ENCODE measurements at places on chromosomes 2 and 18. TPM values are rescaled to one million over a fixed set of nuclear protein-coding genes. Genes with fewer than 3 reads are reported as not detected.

DNA sequence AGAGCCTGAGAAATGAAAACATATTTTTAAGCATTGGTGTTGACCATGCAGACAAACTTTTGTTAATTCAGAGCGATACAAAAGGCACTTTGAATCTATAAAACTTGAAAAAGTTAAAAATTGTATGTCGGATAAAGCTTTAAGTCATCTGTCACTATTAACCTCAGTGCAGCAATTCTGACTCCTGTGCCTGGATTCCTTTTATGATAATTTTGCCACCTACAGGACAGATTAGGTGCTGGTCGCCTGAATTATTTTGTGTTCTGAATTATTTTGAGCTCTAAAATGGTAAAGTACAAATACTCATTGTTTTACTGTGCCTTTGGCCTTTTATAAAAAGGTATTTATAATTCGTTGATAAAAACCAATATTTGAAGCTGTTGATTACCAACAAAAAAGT is 19.4 kb upstream of the RNF138 start:
- H3K36me3 ChIP-seq: peaks cover 4% of the 10 kb centered on the region
- H3K4me1 ChIP-seq: no peaks in the 10 kb centered on the region
- H3K27me3 ChIP-seq: no peaks in the 10 kb centered on the region
- DNase-seq: no peak
- no peak overlapping the region for H3K4me3 ChIP-seq
- no peak overlapping the region for H3K27ac ChIP-seq

Gene CCNT2
- total RNA-seq: 38.1 TPM

- H3K27me3 ChIP-seq: no peaks in the 10 kb centered on the region
- no peaks in the 10 kb centered on the region for H3K36me3 ChIP-seq
- H3K4me3 ChIP-seq: peak overlapping the region; percentile 40
- no peak for DNase-seq
- peak overlapping the region; percentile 80 for H3K27ac ChIP-seq
These were observed 50.6 kb downstream of the PARD6G start for GRCh38 chr18:80196528-80197320.

- H3K36me3 ChIP-seq: no peaks in the 10 kb centered on the region
- no peak for DNase-seq
- peaks cover 6% of the 10 kb centered on the region for H3K4me1 ChIP-seq
- H3K27ac ChIP-seq: 0 out of 2 replicates have a peak overlapping the region, but pooled peaks have one; percentile 36
These were observed 27.0 kb downstream of the GCA start for GRCh38 chr2:162370931-162371330.

GRCh38 chr2:188091220-188091619 is 200.5 kb upstream of the GULP1 start:
- peaks cover 10% of the 10 kb centered on the region for H3K36me3 ChIP-seq
- H3K27me3 ChIP-seq: no peaks in the 10 kb centered on the region
- DNase-seq: no peak
- H3K27ac ChIP-seq: no peak overlapping the region

Gene AKAIN1
- not detected for total RNA-seq

Gene ALLC
- total RNA-seq: not detected

- H3K36me3 ChIP-seq: no peaks in the 10 kb centered on the region
- H3K4me3 ChIP-seq: no peak overlapping the region
- no peak for DNase-seq
- H3K27me3 ChIP-seq: no peaks in the 10 kb centered on the region
- H3K27ac ChIP-seq: no peak overlapping the region
- peaks cover 13% of the 10 kb centered on the region for H3K4me1 ChIP-seq
These were observed 519.7 kb downstream of the PLCL1 start for GRCh38 chr2:198324071-198324470.

- no peaks in the 10 kb centered on the region for H3K36me3 ChIP-seq
- peaks cover 3% of the 10 kb centered on the region for H3K27me3 ChIP-seq
- no peak overlapping the region for H3K4me3 ChIP-seq
- peak overlapping the region; percentile 98 for H3K27ac ChIP-seq
- DNase-seq: peak; percentile 53
These were observed 27.1 kb upstream of the FZD5 start for GRCh38 chr2:207796585-207797350.

Gene POTEJ
- not detected for total RNA-seq

DNA sequence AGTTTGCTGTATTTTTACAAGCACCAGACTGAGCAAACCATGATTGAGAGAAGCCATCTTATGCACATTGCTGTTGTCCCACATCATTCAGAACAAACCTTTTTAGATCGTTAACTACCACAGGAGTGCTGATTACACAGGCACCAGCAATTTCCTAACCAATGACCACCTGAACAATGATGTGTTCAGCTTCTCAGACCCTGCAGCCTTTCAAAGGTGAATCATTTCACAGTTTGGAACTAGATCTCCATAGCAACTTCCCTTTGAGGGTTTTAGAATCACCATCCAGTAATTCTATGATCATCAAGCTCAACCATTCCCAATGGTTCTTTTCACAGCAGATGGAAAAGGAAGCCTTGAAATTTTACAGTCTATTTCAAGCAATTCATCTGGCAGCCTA is 71.4 kb downstream of the OLA1 start:
- no peaks in the 10 kb centered on the region for H3K27me3 ChIP-seq
- no peak overlapping the region for H3K4me3 ChIP-seq
- DNase-seq: no peak
- peaks cover 31% of the 10 kb centered on the region for H3K36me3 ChIP-seq
- peaks cover 21% of the 10 kb centered on the region for H3K4me1 ChIP-seq

GRCh38 chr2:172972005-172972619 is 103.5 kb upstream of the MAP3K20 start:
- peaks cover 4% of the 10 kb centered on the region for H3K4me1 ChIP-seq
- H3K4me3 ChIP-seq: no peak overlapping the region
- H3K36me3 ChIP-seq: no peaks in the 10 kb centered on the region
- no peak overlapping the region for H3K27ac ChIP-seq
- peak; percentile 74 for DNase-seq
- no peaks in the 10 kb centered on the region for H3K27me3 ChIP-seq

Gene IL1B
- not detected for total RNA-seq

- no peak overlapping the region for H3K27ac ChIP-seq
- H3K27me3 ChIP-seq: peaks cover 5% of the 10 kb centered on the region
- H3K4me1 ChIP-seq: peaks cover 32% of the 10 kb centered on the region
- no peak for DNase-seq
These were observed 252.4 kb upstream of the SALL3 start for GRCh38 chr18:78727057-78727739.

GRCh38 chr18:46069524-46069923 is 2.5 kb downstream of the PSTPIP2 start:
- no peak overlapping the region for H3K27ac ChIP-seq
- peaks cover 7% of the 10 kb centered on the region for H3K4me1 ChIP-seq
- peaks cover 37% of the 10 kb centered on the region for H3K27me3 ChIP-seq
- no peak for DNase-seq
- no peak overlapping the region for H3K4me3 ChIP-seq
- no peaks in the 10 kb centered on the region for H3K36me3 ChIP-seq

Gene C1GALT1C1L
- 0.46 TPM for total RNA-seq

GRCh38 chr2:26412091-26412673 is 10.5 kb downstream of the DRC1 start:
- no peaks in the 10 kb centered on the region for H3K27me3 ChIP-seq
- H3K36me3 ChIP-seq: no peaks in the 10 kb centered on the region
- no peak overlapping the region for H3K4me3 ChIP-seq
- H3K4me1 ChIP-seq: no peaks in the 10 kb centered on the region
- H3K27ac ChIP-seq: no peak overlapping the region

DNA sequence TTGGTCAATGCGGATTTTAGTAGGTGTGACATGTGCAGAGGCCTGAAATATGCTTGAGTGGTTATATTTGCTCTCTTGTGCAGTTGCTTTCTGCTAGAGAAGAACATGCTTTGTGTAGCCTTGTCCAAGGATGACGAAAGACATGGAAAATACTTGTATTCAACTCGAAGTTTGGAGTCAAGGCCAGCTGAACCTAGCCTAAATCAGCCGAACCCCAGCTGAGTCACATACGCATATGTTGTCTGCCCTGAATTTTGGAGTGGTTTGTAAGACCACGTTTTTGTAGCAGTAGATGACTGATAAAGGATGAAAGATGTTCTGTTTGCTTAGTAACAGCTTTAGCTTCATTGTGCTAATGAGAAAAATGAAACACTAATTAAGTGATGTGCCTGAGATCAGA is 22.5 kb upstream of the SPAG16 start:
- no peaks in the 10 kb centered on the region for H3K27me3 ChIP-seq
- H3K4me3 ChIP-seq: no peak overlapping the region
- no peaks in the 10 kb centered on the region for H3K36me3 ChIP-seq
- H3K27ac ChIP-seq: peak overlapping the region; percentile 24
- no peak for DNase-seq
- peaks cover 9% of the 10 kb centered on the region for H3K4me1 ChIP-seq

DNA sequence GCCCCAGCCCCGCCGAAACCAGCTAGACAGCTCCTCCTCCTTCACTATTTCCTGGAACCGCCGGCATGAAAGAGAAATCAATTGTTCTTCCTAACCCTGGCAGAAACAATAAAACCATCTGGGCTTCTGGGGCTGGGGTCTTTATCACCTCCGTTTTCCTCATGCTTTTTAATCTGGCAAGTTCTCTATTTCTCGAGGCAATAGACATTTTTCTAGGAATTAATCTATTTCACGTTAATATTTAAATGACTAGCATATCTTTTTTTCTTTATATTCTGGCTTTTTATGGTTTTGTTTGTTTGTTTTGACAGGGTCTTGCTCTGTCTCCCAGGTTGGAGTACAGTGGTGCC is 1.4 kb upstream of the KIF1A start:
- DNase-seq: no peak
- H3K36me3 ChIP-seq: no peaks in the 10 kb centered on the region
- peak overlapping the region; percentile 74 for H3K4me3 ChIP-seq
- H3K27me3 ChIP-seq: peaks cover 53% of the 10 kb centered on the region

Gene DPYSL5
- 9.2 TPM for total RNA-seq

Gene FHOD3
- total RNA-seq: 4.8 TPM

DNA sequence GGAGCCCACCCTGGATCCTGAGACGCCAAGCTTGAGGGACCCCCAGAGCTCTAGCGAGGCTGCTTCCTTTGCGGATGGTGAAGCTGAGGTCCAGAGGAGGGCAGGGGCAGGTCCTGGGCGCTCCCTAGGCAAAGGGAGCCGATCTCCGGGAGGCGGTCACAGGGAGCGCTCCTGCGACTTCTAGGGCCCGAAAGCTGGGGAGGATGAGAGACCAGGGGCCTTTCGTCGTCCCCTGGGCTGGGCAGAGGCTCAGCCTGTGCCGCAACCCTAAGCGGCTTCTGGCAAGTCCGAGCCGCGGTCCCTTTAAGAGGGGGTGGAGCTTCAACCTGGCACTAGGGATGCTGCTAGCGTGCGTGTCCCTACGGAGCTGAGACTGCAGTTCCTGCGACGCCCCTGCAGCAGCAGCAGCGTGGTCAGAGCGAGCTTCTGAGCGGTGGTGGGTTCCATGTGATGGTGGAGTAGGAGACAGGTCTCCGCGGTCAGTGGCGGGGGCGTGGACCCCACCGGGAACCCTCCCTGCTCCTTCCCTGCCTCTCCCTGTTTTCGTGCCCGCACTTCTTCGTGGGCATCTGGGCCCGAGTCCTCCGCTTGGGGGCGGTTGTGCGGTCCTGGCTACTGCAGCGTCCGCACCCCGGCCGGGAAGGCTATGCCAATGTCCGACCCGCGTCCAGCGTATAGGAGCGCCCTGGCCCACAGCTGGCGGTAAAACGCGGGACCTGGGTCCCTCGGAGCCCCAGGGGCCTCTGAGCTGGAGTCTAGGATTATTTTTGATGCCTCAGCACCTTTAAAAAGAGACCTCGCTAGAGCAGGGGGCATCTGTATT is 154.6 kb downstream of the CCDC74A start:
- H3K36me3 ChIP-seq: peaks cover 20% of the 10 kb centered on the region
- peaks cover 21% of the 10 kb centered on the region for H3K4me1 ChIP-seq
- H3K27ac ChIP-seq: no peak overlapping the region

GRCh38 chr2:167689444-167689843 is 558.0 kb downstream of the STK39 start:
- H3K27ac ChIP-seq: peak overlapping the region; percentile 55
- no peak overlapping the region for H3K4me3 ChIP-seq

Gene ICOS
- total RNA-seq: 0.07 TPM

Gene MAB21L4
- total RNA-seq: not detected

Gene PRLH
- not detected for total RNA-seq

Gene RAB6D
- 0.14 TPM for total RNA-seq

DNA sequence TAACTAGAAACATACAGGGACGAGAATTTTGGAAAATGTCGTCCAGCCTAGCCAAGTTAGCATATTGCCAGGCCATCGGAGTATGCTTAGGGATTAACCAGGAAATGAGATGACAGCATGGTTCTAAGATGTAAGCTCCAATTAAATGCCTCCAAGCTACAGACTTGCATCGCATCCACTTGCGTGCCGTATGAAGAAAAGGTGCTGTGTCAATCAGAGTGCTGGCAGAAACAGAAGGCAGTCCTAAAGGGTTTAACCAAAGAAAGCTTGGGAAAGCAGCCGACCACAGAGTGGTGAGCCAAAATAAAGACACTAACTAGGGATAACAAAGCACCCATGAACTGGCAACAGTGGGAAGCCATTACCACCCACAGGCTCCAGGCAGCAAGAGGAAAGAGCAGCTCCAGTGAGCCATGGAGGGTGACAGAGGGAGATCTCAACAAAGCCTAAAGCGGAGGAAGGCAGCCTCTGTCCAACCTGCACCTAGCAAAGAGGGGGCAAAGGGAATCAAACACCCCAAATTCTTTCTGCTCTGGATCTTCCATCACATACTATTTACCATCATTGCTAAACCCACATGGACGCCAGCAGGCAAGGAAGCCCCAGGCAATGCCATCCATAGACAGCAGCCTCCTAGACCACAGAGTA is 27.6 kb upstream of the SOCS6 start:
- no peaks in the 10 kb centered on the region for H3K4me1 ChIP-seq
- no peak overlapping the region for H3K4me3 ChIP-seq
- H3K27me3 ChIP-seq: peaks cover 3% of the 10 kb centered on the region
- H3K27ac ChIP-seq: no peak overlapping the region

DNA sequence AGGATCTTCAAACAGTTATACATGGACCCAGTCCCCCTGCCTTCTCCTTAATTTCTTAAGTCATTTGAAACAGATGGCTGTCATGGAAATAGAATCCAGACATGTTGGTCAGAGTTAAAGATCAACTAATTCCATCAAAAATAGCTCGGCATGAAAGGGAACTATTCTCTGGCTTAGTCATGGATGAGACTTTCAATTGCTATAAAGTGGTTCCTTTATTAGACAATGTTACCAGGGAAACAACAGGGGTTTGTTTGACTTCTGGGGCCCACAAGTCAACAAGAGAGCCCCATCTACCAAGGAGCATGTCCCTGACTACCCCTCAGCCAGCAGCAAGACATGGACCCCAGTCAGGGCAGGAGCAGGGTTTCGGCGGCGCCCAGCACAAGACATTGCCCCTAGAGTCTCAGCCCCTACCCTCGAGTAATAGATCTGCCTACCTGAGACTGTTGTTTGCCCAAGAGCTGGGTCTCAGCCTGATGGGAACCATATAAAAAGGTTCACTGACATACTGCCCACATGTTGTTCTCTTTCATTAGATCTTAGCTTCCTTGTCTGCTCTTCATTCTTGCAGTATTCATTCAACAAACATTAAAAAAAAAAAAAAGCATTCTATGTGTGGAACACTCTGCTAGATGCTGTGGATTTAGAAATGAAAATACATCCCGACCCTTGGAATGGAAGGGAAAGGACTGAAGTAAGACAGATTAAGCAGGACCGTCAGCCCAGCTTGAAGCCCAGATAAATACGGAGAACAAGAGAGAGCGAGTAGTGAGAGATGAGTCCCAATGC is 4.6 kb downstream of the TTR start:
- no peak overlapping the region for H3K27ac ChIP-seq
- no peak for DNase-seq
- H3K27me3 ChIP-seq: no peaks in the 10 kb centered on the region
- no peaks in the 10 kb centered on the region for H3K36me3 ChIP-seq
- peaks cover 2% of the 10 kb centered on the region for H3K4me1 ChIP-seq

All from WTC11 (cell line).